ENCODE measurements at places on chromosomes 12 and 14.

GRCh38 chr12:52360663-52361271, 6.5 kb downstream of the KRT85 start:
- DNase-seq = peak; percentile 28

GRCh38 chr14:79064214-79064613, 894.0 kb downstream of the NRXN3 start:
- DNase-seq = no peak

DNA sequence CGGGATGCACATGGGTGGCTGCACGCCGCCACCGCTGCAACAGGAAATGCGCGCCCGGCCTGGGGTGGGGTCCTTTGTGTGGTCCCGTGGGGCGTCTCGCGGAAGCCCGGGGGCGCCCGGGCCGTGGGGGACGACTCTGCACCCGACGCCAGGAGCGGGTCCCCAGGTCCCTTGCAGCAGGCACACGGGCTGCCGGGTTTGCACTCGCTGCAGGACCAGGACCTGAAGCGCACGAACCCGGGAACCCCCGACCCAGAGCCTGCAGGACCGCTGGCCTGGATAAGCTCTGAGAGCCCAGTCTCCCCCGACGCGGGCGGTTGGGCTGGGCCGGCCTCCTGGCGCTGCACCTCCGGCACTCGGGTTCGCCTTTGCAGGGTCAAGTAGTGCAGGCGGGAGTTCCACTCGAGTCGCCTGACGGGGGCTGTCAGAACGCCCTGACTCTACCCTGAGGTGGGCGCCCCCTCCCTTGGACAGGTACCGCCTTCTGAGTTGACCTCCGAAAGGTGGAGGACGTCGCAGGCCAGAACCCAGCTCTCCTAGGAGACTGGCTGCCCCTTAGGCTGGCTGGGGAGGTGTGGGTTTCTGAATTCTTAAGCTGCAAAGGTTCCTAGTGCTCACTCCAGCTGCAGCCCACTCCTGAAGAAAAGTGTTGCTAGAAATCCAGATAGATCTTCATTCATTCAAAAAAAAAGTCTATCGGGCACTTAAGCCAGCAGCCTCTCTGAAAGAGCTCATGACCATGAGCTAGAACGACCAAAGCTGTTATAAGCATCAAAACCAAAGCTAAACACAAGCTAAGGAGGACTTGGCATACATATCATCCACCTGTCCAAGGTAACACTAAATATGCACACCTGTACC, 68.0 kb downstream of the RNF34 start:
- DNase-seq = no peak

DNA sequence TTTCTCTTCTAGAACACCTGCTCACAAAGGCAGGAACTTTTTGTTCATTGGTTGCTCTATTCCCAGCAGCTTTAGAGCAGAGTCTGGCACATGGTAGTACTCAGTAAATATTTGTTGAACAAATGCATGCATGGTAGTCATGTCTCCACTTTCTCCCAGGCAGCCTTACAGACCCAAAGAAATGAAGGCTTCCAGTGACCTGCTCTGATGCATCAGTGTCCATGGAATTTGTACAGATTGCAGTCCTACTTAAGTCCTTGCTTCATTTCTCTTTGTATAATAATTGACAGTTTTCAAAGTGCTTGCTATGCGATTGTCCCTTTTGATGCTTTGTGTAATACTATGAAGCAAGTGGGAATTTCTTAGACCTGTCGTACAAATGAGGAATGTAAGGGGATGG, 119.6 kb downstream of the DERA start:
- no peak for DNase-seq

DNA sequence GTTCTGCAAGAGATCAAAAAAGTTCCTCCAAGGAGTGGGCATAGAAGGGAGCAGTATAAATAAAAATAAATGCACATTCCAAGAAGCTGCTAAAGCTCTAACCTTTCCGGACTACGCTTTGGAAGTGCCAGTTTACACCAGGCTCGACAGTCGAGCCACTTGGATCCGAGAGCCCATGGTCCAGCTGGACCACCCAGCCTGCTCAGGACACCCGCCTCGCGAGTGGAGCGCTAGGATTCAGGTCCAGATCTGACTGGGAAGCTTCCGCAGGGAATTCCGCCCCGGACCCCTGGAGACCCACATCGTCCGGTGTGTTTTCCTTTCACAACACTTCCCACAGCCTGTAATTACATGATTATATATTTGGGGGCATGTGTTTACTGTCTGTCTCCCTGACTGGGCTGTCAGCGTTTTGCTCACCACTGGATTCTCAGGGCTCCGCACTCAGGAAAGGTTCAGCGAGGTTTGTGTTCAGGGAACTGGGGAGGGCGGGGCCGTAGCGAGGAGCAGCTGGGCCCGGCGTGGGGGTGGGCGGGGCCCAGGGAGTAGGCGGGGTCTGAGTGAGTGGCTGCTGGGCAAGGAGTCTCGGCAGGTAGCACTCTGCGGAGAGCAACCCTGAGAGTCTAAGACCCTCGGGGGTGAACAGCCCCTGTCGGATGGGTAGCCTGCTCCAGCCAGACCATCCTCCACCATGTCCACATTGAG, 52.3 kb upstream of the TMEM263 start:
- DNase-seq = peak; percentile 83

GRCh38 chr14:102727336-102728095, 49.7 kb upstream of the TRAF3 start:
- DNase-seq = no peak

DNA sequence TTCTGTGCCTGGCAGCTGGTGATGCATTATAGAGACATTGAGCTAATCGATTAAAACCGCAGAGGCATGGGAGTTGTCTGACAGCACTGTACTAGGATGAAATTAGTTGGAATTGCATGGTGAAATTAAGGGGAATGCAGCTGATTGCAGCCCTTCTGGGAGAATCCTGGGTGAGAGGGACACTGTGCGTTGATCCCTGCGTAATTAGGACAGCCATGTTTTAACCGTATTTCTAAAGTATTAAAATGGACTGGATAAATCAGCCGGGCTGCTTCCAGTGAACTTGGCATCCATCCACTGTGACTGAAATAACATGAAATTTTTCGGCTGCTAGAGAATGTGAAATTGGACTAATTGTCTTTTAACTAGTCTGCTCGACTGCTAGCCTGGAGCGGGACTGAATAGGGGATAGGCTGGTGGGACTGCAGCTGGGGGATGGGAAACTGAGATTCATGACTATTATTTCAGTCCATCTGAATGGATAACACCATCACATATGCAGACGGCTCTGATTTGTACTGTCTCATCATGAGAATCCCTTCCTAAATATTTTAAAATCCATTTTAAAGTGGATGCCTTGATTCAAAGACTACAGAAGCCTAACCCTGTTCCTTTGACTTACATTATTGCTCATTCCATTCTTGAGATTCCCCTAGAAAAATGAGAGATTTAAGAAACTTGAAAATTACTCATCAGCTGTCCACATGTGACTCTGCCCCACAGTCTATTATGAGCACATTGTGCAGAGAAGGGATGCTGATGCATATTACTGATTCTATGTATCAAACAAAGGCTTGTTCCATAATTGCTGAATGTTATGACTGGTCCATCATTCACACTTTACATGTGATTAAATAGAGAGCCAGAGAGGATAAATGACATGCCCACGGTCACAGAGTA, 343.9 kb downstream of the NPAS3 start:
- no peak for DNase-seq

GRCh38 chr12:89468648-89469326, 55.8 kb downstream of the GALNT4 start:
- peak; percentile 42 for DNase-seq

- no peak for DNase-seq
These were observed 9.8 kb upstream of the FERMT2 start for GRCh38 chr14:52960627-52961026.

GRCh38 chr14:68787092-68787992, 5.5 kb downstream of the ZFP36L1 start:
- peak; percentile 62 for DNase-seq

DNA sequence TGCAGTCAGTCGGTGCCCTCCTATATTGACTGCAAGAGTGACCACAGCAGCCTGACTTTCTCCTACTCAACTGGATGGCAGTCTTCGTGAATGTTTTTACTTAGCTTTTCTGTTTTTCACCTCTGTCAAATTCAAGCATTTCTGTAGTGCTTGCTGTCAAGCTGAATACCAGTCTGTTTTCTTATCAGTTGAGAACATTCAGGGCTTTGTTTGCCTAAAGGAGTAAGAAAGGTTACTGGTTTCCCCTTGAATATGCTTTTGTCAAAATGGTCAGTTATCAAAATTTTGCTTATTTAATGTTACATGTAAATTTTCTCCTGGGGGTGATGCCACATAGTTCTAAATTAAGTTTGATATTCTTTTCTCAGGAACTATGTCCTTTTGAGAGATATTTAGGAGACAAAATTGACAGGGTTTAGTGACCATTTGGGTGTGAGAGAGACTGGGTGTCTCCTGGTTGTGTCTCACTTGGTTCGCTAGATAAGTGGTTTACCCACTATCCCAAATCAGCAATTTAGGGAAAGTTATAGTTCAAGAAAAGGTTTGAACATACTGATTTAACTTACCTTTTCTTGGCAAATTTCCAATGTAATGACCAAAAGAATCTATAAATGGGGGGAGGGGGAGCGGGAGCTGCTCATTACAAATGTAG, 366.3 kb downstream of the TMTC2 start:
- DNase-seq = no peak
